Pulmonary artery endothelial cell (primary cell): ENCODE measurements at places on chromosomes 3 and 15. TPM values are rescaled to one million over a fixed set of nuclear protein-coding genes. Genes with fewer than 3 reads are reported as not detected.

RETNLB gene
- not detected in 2 replicates for total RNA-seq

TMEM41A gene
- 11.6 and 12.7 TPM in 2 replicates for total RNA-seq

ECE2 gene
- total RNA-seq, result not detected in 2 replicates

CELSR3 gene
- total RNA-seq, result 0.18 and 0.20 TPM in 2 replicates

PP2D1 gene
- total RNA-seq, result not detected in 2 replicates
